Stimulated activated CD4-positive, alpha-beta T cell treated with anti-CD3 and anti-CD28 coated beads, Interleukin-15, amount 100 ng/mL, for 1 hour (primary cell): ENCODE measurements at places on chromosomes 1 and 21.

DNA sequence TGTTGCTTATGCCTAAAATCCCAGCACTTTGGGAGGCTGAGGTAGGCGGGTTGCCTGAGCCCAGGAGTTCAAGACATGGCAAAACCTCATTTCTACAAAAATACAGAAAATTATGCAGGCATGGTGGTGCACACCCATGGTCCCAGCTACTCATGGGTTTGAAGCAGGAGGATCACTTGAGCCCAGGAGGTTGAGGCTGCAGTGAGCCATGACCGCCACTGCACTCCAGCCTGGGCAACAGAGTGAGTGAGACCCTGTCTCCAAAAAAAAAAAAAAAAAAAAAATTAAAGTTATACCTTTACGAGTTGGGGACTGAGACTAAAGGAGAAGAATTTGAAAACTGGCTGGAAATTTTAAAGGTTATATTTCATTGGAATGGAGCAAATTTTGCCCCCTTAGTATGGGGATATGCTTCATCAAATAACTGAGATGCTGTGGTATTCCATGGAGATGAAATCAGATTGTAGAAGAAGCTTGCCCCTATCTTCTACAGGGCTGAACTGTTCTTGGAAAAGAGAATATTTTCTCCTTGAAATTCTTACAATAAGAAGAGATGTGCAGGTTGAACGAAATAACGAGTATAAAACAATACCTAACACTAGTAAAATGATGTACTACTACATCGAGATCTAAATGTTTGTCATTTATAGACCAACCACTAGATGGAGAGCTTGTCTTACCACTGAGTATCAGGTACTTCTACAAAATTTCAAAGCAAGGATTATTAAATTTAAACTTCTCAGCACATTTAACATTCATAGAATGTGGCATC lies 34.9 kb upstream of the SCYL3 start:
- no peak for DNase-seq

GRCh38 chr1:97365026-97365425 lies 555.8 kb downstream of the DPYD start:
- DNase-seq, result no peak

- DNase-seq, result no peak
These were observed 310.4 kb downstream of the SETD4 start for GRCh38 chr21:35749904-35750303.

DNA sequence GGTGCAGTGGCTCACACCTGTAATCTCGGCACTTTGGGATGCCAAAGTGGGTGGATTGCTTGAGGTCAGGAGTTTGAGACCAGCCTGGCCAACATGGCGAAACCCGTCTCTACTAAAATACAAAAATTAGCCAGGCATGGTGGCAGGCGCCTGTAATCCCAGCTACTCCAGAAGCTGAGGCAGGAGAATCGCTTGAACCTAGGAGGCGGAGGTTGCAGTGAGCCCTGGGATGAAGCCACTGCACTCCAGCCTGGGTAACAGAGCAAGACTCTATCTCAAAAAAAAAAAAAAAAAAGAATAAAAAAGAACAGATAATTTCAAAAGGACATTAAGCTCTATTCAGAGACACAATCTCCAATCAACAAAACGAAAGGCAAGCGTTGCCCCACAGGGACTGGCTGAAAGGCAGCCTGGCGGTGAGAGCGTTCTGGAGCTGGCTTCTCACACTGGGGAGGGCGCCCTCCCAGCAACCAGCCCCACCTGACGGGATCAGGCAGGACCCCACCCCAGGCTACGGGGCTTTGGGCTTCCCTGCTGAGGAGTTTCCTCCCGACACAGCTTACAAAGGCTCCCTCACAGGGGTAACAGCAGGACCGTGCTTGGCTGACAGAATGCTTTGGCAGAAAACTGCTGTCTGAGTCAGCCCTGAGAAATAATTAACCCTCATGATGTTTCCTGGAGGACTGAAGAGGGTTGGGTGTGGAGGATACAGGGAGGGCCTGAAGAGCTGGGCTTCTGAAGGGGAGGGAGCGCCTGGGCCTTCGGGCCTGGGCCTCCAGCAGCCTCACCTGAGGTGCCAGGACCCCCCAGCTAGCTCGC lies 31.1 kb upstream of the SRP9 start:
- DNase-seq, result no peak

GRCh38 chr1:186658999-186659398 lies 21.2 kb downstream of the PTGS2 start:
- DNase-seq, result no peak

DNA sequence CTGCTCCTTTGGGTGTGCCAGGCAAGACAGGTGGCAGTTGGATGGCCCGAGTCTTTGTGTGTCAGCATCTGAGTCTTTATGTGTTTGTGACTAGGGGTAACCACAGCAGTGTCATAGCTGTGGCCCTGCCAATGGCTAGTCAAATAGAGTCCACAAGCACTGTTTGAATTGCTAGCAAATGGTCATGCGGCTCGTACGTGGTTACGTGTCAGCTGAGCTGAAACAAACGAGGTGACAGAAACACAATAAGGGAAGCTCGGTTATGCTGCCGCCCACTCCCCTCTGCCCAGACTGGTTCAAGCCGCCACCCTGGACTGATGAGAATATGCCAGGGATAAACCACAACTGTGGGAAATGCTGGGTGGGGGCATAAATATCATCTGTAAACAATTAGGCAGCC lies 174.3 kb upstream of the LMO4 start:
- no peak for DNase-seq

- no peak for DNase-seq
These were observed 326 bp downstream of the BRWD1 start for GRCh38 chr21:39313042-39313570.

DNA sequence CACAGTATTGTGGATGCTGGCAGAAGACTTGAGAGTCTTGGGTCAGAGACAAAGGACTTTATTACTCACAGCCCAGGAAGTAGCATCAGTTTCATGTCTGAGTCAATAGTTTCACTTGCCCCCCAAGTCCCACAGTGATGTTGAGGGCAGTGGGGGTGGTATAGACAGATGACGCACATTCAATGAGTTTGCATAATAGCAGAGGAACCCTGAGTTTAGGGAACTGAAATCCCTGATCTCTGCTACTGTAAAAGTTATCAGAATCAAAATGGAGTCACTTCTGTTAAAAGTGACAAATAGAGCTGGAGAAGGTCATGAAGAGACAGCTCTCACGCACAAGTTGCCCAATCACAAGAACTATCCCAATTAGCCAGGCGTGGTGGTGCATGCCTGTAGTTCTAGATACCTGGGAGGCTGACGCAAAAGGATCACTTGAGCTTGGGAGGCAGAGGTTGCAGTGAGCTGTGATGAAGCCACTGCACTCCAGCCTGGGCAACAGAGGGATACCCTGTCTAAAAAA lies 11.5 kb upstream of the HCRTR1 start:
- DNase-seq, result no peak

DNA sequence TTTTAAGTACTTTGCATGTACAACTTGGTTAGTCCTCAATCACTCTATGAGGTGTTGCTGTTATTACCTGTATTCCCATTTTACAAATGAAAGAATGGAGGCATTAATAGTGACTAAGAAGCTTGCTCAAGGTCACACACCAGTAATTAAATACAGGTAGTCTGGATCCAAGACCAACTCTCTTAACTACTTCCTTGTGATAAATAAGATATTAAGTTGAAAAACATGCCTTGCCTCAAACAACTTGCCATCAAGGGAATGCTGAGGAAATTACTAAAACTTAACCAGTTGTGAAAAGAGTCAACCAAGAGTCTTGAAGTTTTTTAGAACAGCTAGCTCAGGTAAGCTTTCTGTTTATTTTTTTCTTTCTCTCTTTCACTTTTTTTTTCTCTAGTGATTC lies 21.0 kb upstream of the LAMC1 start:
- DNase-seq, result no peak

DNA sequence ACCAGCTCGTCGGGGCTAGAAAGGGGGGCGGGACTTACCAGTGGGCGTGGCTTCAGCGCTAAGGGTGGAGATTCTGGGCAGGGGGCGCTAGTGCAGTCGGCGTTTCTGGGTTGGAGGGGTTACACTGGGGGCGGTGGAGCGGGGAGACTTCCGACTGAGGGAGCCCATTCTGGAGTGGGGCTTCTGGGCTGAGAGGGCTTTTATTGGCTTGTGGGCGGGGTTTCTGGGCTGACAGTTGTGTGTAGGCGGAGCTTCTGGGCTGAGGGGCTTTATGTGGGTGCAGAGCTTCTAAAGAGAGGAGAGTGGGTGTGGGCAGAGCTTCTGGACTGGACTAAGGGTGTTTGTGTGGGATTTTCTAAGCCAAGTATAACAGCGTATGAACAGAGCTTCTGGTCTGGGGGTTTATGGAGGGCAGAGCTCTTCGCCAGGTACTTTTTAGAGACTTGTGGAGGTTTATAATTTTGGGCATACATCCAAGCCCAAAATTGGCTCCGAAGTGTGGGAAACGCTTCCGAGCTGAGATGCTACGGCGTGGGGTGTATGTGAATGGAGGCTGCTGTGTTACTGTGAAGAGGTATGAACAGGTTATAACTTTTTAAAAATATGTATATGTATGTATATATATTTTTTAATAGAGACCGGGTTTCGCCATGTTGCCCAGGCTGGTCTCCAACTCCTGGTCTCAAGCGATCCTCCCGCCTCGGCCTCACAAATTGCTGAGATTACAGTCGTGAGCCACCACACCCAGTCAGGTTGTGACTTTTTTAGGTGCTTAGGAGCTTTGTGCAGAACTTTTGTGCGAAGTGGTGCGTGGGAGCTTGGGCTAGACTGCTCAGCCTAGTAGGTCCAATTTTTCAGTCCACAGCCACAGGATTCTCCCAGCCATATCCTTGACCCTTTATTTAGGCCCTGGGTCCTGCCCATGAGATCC lies 825 bp downstream of the TMEM39B start:
- DNase-seq, result no peak

- no peak for DNase-seq
These were observed 41.6 kb downstream of the AK4 start for GRCh38 chr1:65189576-65190115.

GRCh38 chr21:41536827-41537103 lies 28.8 kb upstream of the TMPRSS2 start:
- DNase-seq, result no peak

DNA sequence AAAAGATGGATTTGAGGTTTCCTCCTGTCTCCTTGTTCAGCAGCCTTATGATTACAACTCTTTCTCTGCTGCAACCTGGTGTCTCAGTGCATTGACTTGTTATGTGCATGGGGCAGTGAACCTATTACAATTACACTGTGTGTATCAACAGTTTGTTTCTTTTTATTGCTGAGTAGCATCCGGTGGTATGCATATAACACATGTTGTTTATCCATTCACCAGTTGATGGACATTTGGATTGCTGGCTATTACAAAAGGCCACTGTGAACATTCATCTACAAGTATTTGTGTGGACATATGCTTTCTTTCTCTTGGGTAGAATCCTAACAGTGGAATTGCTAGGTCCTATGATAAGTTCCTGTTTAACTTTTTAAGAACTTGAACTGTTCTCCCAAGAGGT lies 65.9 kb downstream of the FMO4 start:
- no peak for DNase-seq

- no peak for DNase-seq
These were observed 2.2 kb downstream of the IKBKE start for GRCh38 chr1:206472454-206472853.

GRCh38 chr1:169517558-169518186 lies 31.9 kb upstream of the SLC19A2 start:
- no peak for DNase-seq

DNA sequence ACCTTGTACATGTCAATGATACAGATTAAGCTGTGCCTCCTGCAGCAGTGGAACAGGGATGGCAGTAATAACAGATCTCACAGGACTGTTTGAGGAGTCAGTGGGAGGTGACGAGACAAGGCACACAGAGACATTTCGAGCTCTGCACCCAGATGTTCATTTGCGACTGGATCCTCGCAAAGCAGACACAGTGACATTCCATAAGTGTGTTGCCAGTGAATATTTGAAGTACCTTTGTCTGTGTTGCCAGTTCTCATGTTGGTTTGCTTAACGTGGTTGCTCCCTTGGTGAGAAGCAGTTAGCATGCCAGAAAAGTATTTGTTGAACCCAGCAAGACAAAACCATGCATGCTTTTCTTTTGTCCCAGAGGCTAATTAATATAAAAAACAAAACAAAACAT lies 67.0 kb downstream of the NID1 start:
- DNase-seq, result no peak

DNA sequence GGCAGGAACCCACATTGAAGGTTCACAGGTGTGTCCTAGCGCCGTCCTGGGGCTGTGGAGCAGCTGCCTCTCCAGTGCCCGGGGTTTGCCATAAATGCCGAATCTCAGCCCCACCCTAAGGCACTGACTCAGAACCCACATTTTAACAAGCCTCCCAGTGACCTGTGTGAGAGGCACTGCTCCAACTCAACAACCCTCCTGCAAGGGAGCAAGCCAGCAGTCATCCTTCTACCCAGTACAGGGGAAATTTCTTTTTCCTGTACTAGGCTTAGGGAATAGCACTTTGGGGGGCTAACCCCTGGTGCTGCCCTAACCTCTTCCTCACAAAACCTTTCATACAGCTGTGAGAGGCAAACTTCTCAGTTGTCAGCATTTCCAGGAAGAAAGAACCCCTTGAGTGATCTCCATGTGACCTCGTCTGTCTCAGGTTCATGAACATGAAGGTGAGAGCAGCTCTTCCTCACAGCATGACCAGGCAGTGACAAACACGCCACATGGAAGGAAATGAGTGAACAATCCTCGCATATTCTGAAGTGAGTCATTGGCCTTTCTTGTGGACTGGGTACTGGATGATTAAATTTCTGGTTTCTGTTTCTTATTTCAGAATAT lies 11.4 kb upstream of the BCAR3 start:
- no peak for DNase-seq

GRCh38 chr1:40161888-40162397 lies 756 bp downstream of the RLF start:
- no peak for DNase-seq

- no peak for DNase-seq
These were observed 9.6 kb downstream of the RBM15 start for GRCh38 chr1:110348771-110349170.

- no peak for DNase-seq
These were observed 21.1 kb upstream of the ZRANB2 start for GRCh38 chr1:71101839-71102376.

DNA sequence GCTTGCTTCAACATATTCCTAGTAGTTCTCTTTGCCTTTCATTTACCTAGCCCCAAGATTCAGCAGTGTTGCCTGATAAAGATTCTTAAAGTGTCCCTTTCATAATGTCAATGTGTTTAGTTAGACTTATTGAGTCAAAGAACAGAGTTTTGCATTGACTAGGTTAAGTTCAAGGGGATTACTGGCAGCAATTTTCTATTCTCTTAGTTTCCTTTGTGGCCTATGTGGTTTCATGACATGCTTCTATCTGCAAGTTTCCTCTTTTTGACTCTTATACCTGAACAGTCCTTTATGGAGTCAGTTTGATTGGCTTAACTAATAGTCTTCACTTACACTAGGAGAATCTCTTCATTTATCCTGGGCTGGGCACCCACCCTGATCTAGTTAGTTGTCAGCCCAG lies 151.3 kb downstream of the ADGRL4 start:
- no peak for DNase-seq

- DNase-seq, result no peak
These were observed 354.4 kb downstream of the SETD4 start for GRCh38 chr21:35705888-35706287.

- no peak for DNase-seq
These were observed 29.9 kb downstream of the LRRC38 start for GRCh38 chr1:13483946-13484345.
